Fibroblast of skin of left quadriceps (primary cell): ENCODE measurements at places on chromosomes 12 and 14.

DNA sequence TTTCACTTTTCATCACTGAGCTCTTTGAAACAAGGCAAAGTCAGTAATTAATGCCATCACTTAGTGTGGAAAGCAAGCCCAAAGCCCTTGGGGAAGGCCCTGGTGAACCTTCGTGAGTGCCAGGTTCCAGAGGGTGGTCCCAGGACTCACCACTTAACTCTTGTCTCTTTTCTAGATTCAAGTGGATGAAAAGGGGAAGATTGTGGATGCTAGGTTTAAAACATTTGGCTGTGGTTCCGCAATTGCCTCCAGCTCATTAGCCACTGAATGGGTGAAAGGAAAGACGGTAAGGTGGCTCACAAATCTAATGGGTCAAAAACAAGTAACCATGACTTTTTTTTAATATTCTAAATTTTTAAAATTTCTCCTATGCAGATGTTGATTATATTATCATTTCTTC is 2.8 kb downstream of the ISCU start:
- DNase-seq: no peak

DNA sequence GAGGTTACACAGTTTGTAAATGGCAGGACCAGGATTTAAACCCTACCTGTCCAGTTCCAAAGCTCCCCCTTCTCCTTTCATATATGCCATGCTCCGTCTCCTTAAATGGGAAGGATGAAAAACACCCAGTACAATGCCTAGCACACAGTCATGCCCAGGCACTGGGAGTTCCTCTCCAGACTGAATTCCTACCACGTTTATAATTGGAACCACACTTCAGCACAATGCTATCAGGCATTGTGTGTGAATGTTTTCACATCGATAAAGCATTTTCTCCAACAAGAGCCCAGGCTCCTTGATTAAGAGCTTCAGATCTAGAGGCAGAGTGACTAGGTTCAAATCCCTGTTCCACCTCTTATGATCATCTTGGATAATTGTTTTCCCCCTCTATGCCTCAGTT is 2.7 kb upstream of the NUAK1 start:
- DNase-seq: no peak

GRCh38 chr12:93667672-93668071 is 9.5 kb upstream of the CRADD start:
- no peak for DNase-seq

- no peak for DNase-seq
Observed at GRCh38 chr12:30952015-30952414, 25.5 kb downstream of the TSPAN11 start.

GRCh38 chr12:122840580-122841513 is 5.6 kb downstream of the HIP1R start:
- no peak for DNase-seq

- DNase-seq: no peak
Observed at GRCh38 chr14:68234101-68234905, 414.7 kb downstream of the RAD51B start.

DNA sequence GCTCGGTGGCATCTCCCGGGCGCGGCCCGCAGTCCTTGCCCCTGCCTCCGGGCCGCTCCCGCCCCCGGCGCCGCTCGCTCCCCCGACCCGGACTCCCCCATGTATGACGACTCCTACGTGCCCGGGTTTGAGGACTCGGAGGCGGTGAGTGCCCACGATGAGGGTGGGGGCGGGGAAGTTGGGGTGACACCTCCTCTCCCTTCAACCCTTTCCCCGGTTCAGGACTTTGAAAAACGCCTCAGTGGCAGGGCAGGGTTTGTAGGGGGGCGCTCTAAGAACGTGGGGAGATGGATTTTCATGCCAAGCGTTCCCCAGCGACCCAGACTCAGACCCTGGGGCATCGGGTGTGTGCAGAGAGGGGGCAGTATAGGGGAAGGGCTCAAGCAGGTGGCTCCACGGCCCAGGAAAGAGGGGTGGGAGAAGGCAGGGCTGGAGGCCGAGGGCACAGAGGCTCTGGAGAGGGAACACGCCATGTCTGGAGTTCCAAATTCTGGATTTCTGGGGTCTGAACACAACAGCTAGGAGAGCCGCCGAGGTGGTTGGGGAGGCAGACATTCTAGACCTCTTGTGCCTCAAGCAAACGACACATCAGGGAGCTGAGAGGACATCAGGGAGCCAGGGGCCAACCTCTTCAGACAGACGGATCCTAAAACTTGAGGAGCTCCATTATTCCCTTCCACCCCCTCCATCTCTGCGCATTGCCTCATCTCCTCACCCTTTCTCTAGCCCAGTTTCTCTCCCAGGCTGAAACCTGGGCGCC is 715 bp downstream of the CACNB3 start:
- DNase-seq: no peak

GRCh38 chr12:67669934-67670631 is 21.5 kb downstream of the DYRK2 start:
- no peak for DNase-seq

DNA sequence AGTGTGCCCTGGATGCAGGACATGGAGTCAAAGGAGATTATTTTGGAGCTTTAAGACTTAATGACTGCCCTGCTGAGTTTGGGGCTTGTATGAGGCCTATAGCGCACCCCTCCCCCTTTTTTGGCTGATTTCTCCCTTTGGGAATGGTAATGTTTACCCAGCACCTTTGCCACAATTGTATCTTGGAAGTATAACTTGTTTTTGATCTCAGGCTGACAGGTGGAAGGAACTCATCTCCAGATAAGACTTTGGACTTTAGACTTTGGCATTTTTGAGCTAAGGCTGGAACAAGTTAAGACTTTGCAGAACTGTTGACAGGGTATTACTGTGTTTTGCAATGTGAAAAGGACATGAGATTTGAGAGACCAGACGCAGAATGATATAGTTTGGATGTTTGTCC is 110.5 kb downstream of the DERA start:
- no peak for DNase-seq

DNA sequence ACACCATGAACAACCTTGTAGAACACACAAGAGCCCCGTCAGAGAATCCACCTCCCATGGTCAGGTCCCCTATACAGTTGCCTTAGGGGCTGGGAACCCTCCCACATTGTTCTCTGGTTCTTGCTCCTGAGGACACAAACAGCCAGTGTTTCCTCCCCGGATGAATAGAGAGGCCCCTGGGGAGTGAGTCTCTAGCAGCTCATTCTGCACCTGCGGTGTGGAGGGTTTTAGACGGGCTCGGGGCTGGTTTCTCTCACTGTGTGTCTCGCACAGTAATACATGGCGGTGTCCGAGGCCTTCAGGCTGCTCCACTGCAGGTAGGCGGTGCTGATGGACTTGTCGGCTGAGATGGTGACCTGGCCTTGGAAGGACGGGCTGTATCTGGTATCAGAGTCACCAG is 1052.1 kb downstream of the TMEM121 start:
- DNase-seq: no peak

GRCh38 chr14:67569011-67569650 is 30.9 kb downstream of the PIGH start:
- no peak for DNase-seq

GRCh38 chr12:69872804-69873203 is 47.8 kb downstream of the MYRFL start:
- DNase-seq: no peak

DNA sequence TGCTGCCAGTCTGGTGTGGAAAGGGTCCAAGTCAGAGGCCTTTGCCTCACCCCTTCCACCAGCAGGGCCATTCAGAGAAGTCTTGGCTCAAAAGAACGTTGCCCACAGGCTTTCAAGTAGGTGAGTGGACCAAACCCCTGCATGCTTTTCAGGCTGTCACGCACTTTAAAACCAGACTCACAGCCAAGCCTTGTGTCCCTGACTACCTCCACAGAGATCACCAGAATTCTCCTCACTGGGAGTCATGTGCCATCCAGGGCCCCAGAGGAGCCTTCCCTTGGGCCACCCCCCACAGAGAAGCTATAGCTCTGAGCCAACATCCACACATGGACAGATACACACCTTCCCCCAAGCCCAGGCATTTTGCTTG is 283.1 kb downstream of the DPF3 start:
- no peak for DNase-seq

DNA sequence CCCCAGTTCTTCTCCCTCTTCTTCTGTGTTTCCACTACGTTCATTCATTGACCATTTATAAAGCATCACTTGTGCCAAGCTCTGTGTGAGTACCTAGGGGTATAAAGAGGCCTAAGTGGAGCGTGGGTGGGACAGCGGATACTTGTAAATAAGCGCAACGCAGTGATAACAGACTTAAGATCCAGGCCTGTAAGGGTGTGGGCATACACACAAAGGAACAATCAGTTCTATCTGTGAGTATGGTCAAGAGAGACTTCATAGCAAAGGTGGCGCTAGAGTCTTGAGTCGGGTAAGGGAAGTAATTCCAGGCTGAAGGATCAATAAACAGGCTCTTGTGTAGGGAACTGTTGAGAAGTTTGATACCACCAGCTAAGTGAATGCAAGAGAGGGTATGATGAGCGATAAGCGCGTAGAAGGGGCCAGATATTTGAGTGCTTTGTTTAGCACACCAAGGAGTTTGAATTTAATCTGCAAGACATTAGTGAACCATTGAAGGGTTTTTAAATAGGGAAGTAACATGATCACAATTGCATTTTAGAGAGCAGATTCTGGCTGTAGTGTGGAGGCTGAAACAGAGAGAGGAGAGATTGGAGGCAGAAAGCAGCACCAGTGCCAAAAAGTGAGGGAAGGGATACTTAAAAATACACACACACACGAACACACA is 1.0 kb upstream of the GXYLT1 start:
- DNase-seq: no peak

DNA sequence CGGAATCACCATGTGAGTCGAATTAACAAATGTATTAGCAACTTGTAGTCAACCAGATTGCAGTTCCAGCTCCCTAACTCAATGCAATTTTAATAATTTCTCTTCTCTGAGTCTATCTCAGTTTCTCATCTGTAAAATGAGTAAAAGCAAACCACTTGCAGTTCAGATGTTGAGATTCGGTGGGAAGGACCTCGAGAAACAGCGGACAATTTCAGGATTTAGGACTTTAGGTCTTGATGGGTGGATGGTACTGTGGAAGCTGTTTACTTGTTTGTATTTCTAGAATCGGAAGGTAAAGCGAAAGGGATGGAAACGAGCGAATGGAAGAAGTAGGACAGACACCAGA is 510 bp upstream of the TTC8 start:
- no peak for DNase-seq

- DNase-seq: no peak
Observed at GRCh38 chr12:56071648-56072047, 8.3 kb upstream of the ERBB3 start.

DNA sequence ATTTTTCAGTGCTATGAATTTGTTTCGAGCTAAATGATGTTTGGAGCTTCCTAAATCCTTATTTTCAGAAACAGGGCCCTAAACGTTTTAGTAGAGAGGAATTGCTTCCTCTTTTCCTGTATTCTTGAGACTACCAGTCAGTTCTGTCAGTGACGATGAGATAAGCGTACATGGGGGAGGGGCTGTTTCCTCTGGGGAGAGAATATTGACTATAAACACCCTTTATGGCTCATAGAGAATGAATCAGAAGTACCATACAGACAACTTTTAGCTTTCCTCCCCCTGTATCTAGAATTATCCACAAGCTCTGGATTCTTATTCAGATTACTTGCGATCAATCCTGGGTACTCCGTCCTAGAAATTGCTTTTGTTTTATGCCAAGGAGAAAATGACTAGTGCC is 5.1 kb downstream of the TBK1 start:
- no peak for DNase-seq

GRCh38 chr14:81771651-81772275 is 238.1 kb upstream of the SEL1L start:
- no peak for DNase-seq

DNA sequence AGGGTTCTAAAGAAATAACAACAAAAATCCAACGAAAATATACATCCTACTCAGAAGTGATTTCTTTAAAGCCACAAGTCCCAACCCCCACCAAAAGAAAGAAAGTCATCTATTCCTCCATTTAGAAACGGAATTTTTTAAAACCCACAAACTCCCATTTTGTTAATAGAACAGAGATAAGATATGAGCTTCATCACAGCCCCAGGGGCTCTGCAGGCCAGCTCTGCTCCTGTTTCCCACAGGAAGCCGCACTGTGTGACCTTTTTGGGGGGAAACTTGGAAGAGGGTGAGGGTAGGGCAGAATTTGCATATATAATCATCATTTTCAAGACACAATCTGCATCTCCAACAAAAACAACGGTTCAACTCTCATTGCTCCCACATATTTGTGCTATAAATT is 2.8 kb downstream of the FBXL14 start:
- no peak for DNase-seq

- DNase-seq: no peak
Observed at GRCh38 chr12:130601327-130601726, 114.8 kb downstream of the RIMBP2 start.

- no peak for DNase-seq
Observed at GRCh38 chr14:49483268-49483667, 102.9 kb downstream of the RPS29 start.

GRCh38 chr12:54053003-54053750 is 458 bp upstream of the HOXC4 start:
- DNase-seq: no peak

- no peak for DNase-seq
Observed at GRCh38 chr12:54378796-54379397, 5.6 kb downstream of the ZNF385A start.

DNA sequence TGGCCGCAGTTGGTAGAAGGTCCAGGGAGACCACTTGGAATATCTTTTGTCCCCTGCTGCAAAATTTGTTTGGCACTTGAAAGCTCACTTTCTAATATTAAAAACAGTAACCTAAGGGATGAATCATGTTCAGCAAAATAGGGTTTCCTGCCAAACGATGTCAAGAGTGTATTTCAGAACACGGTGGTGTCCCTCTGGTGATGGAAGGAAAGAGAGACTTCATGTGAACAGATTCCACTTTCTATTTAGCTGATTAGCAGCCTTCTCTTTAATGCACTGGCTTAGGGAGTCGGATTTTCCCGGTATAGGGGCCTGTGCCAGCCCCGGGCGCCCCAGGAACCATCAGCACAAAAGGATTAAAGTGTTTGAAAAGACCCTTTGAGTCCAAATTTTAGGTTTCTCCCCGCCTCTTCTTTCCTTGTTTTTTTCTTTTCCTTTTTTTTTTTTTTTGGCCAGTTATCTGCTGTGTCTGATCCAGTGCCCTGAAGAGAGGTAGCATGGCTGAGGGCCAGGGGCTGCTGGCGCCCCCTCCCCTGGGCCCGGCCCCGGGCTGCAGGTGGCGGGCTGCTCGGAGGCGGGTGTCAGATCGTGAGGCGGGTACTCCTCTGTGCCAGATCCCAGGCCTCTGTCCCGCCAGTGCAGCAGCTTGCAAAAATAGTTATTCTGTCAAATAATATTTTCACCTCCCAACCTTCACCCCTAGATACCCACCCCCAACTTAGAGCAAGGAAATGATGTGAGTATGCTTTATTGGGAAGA is 88.3 kb downstream of the TESC start:
- no peak for DNase-seq

- DNase-seq: no peak
Observed at GRCh38 chr12:46304070-46304469, 35.2 kb upstream of the SLC38A1 start.

GRCh38 chr12:121529184-121529583 is 51.6 kb downstream of the KDM2B start:
- DNase-seq: no peak
